ENCODE measurements at places on chromosomes 16 and 17.
A peak's percentile ranks its signal among the peaks of the same experiment; 100 is the strongest.

- no peak for DNase-seq
Measured at GRCh38 chr17:20975566-20975965, 67.2 kb downstream of the USP22 start.

DNA sequence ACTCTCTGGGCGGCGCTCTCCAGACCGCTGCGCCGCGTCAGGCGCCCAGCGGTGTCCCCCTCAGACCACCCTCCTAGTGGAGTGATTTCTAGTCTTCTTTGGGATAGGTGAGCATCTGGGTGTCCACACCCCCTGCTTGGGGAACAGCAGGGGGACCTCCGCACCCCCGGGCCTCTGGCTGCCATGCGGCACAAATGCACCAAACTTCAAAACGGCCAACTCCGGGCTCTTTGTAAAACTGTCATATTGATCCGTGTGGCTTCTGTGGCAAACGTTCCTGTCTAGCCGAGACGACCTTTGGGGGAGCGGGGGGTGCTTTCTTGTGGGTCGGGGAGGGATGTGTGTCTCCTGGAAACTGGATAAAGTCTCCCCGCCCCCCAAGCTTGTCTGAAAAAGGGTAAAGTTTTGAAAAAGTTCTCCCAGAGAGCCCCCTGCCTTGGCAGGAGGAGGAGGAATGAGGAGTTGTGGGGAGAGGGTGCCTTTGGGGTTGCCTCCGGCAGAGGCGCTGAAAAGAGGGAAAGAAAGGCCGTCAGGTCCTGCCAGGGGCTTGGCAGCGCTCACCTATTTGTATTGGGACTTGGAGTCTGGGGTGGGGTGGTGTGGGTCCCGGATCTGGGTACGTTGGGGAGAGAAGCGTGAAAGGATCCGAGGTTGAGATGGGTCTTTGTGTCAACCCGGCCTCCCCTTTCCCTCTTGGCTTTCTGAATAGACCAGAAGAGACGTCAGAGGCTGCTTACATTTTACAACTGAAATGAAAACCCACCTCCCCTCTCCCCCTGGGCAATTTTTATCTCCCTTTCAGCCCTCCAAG, 2.2 kb upstream of the CHD3 start:
- peak; percentile 51 for DNase-seq

- no peak for DNase-seq
Measured at GRCh38 chr16:26667307-26667706, 399.4 kb upstream of the C16orf82 start.

GRCh38 chr17:38440614-38441397, 12.5 kb downstream of the ARHGAP23 start:
- DNase-seq: no peak

GRCh38 chr16:57570301-57571070, 28.0 kb downstream of the ADGRG5 start:
- no peak for DNase-seq

GRCh38 chr16:30766206-30766932, 4.2 kb downstream of the RNF40 start:
- no peak for DNase-seq

Data from germinal center (tissue), 1 donor.